ENCODE measurements at places on chromosomes 16 and 17.

- DNase-seq = no peak
Measured at GRCh38 chr16:55571-56136, 2.0 kb downstream of the SNRNP25 start.

- DNase-seq = no peak
Measured at GRCh38 chr16:47979164-47979520, 176.7 kb downstream of the ABCC12 start.

DNA sequence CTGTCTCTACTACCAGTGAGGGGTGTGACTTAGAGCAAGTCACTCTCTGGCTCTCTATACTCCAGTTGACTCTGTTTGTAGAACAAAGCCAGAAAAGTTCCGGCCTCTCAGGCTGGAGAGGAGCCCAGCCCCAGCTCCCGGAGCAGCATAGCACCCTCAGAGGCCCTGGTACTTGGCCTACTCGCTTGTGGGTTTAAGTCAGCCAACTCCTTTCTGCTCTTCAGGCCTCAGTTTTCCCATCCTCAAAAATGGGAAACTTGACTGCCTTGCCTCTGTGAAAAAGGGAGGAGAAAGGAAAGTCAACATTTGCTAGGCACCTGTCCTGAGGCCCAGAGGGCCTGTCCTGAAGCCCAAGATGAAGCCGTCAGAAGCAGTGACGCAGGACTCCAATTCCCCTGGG lies 1.1 kb downstream of the CHST6 start:
- no peak for DNase-seq

DNA sequence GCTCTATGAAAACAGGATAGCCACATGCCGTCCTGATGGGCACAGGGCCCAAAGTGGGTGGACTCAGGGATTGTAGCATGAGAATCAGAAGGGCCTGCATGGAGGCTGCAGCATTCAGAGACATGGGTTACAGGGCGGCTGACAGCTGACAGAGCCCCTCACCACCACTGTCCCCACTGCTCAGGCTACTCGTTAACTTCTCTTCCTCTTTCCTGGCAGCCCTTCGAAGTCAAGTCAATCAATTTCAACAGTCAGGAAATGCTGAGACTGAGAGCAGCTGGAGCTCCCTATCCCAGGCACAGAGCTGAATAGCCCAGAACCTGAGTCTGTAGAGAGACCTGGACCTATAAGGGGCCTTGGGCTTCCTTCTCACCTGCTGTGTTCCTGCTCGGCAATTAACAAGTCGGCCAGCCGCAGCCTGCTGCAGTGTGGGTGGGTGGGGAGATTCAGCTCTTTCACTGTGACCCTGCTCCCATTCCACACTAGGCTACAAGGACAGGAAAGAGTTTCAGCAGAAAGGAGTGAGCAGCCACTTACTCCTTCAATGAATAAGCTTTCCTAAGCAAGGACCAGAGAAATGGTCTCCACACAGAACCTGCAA lies 76.9 kb downstream of the TEX14 start:
- DNase-seq = no peak

DNA sequence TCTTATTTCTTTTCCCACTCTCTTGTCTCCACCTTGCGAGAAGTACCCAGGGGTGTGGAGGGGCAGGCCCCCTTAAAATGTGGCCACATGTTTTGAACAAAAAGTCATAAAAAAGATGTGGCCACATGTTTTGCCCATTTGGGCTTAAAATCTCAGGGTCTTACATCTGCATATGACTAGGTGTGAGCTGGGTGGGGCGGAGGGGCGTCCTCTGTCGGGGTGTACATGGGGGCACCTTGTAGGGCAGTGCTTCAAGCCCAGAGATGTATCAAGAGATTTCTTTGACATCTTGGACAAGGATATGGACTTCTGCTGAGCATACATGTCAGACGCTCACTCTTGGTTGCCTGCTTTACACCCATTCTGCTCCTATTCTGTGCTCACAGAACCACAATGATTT lies 13.0 kb upstream of the SLC47A1 start:
- no peak for DNase-seq

GRCh38 chr16:54140057-54140787 lies 146.4 kb downstream of the IRX3 start:
- no peak for DNase-seq

DNA sequence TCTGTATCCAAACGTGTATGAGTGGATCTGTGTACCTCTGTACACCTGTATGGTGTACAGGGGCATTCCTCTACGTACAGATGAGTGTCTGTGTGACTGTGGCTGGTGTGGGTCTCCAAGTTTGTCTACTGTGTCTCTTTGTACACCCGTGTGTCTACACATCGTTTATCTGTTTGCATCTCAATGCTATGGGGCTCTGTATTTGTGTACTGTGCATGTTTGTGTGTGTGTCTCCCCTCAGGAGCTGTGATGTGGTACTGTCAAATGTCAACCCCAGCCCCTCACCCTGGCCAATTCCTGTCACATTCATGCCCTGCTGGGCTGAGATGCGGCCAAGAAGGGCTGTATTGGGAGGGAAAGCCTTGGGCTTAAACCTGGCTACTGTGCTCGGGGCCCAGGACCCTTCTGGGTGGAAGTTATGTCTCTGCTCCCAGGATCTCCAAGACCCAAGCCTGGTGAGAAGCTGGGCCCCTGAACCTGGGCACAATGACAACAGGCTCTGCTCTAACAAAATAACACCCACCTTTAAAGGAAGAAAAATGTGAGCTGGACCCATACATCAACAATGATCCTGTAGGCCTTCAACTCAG lies 3.5 kb upstream of the NAGS start:
- no peak for DNase-seq

GRCh38 chr17:47797797-47798196 lies 23.8 kb downstream of the OSBPL7 start:
- no peak for DNase-seq

- no peak for DNase-seq
Measured at GRCh38 chr16:50697881-50698767, 4.7 kb downstream of the NOD2 start.

GRCh38 chr16:85134789-85135142 lies 22.5 kb upstream of the CIBAR2 start:
- no peak for DNase-seq

- no peak for DNase-seq
Measured at GRCh38 chr17:14831491-14831890, 433.6 kb downstream of the PMP22 start.

GRCh38 chr17:67855504-67856324 lies 30.4 kb downstream of the BPTF start:
- DNase-seq = no peak

DNA sequence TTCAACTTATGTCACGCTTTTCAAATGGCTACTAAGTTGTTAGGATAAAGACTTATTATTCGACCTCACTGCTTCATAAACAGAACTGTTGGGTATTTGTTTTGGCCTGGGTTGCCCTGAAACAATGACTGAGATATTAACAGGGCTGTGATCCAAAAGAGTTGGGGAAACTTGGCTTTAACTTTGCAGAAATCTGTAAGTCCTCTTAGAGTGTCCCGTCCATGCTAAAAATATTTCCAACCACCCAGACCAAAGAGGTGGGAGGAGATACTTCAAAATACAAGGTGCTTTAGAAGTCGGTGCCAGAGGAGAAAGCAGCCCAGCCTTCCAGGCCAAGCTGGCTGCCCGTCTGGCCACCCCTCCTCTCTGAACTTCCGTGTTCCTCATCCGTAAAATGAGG lies 16.1 kb upstream of the SPATA32 start:
- DNase-seq = no peak

DNA sequence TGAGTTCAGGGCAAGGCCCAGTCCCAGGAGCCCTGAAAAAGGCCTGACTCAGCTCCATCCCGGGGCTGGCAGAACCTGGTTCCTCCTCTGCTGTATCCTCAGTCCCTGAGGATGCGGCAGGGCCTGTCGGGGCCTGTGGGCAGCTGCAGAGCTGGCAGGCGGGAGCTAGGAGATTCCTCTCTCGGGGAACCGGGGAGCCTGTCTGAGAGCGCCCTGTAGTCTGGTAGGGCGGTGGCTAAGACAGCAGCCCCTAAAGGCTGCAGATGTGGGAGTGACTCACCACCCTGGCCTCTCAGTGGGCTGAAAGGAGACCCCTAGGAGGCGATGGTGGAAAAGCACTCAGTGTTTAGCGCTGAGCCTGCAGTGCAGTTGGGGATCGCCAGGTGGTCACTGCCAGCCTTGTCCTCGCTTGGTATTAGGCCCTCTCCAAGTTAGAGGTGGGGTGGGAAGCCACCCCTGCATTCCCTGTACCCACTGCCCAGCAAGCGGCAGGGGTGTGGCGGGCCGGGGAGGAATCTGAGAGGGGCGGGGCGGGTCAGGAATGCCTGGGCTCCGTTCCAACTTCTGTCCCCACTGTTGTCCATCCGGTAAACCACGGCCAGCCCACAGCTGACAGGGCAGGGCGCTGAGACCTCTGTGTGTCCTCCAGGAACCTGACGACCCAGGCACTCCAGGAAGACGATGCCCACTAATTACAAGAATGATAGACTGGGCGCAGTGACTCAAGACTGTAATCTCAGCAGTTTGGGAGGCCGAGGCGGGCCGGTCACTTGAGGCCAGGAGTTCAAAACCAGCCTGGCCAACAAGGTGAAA lies 29.5 kb upstream of the CDH1 start:
- DNase-seq = no peak

DNA sequence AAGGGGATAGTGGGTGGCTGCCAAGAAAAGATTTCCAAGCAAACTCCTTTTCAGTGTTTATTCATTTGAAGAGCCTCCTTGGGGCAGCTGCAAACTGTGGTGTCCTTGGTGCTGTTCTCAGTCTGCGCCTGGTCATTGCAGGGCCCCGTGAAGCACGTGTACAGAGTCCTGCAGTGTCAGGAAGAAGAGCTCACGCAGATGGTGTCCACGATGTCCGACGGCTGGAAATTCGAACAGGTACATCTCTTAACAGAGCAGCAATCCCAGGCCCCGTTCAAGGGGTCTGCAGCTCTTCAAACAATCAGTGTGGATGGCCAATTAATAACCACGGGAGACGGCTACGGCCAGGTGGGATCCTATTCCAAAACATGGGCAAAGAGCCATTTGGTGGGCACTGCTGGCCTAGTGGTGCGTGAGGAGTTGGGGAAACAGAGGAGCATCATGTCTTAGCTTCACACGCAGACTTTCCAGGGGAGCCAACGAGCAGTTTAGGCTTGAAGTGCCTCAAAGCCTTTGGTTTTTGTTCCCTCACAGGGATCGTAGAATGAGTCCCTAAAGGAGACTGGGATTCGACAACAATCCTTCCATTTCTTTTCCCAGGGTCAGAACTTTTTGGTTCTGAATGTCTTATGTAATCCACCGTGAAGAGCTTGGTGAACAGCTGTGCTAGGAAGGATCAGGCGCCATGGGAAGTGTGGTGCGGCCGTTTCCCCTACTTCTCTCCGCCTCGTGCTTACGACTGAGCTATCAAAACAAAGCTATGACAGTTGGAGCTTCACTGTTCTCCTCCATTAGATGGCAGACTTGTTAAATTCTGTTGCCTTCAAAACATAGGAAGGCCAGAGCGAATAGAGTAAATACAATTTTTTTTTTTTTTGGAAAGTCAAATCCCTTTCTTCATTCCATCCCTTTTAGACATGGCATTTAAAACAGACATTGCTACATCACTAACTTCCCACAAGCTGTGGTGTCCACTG lies 12.6 kb downstream of the KCTD2 start:
- DNase-seq = no peak

GRCh38 chr17:14630621-14631020 lies 329.7 kb downstream of the HS3ST3B1 start:
- no peak for DNase-seq

GRCh38 chr16:86298758-86299134 lies 211.6 kb upstream of the FOXF1 start:
- DNase-seq = no peak

GRCh38 chr16:3004319-3004718 lies 8.4 kb upstream of the CLDN9 start:
- DNase-seq = no peak

DNA sequence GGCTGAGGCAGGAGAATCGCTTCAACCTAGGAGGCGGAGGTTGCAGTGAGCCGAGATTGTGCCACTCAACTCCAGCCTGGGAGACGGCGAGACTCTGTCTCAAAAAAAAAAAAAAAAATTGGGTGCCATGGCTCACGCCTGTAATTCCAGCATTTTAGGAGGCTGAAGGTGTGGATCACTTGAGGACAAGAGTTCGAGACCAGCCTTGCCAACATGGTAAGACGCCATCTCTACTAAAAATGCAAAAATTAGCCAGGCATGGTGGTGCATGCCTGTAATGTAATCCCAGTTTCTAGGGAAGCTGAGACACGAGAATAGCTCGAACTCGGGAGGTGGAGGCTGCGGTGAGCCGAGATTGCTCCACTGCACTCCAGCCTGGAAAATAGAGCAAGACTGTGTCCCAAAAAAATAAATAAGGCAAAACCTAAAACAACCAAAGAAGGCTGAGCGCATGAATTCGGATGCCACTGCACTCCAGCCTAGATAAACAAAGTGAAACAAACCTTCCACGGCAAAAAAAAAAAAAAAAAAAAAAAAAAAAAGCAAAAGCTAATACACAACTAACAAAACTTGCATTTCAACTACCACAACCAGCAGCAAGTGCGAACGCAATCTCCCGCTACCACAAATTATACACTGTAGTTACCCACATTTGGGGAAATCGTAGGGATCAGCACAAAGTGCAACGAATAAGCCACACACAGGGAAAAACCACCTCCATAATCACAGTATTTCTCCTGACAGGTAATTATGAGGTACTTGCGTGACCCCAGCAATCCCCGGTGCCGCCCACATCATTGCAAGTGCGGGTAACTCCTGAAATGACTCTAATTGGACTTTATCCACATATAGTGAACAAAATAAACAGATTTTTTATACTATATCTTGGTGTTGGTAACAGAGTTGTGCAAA lies 25.6 kb downstream of the TEX14 start:
- no peak for DNase-seq

DNA sequence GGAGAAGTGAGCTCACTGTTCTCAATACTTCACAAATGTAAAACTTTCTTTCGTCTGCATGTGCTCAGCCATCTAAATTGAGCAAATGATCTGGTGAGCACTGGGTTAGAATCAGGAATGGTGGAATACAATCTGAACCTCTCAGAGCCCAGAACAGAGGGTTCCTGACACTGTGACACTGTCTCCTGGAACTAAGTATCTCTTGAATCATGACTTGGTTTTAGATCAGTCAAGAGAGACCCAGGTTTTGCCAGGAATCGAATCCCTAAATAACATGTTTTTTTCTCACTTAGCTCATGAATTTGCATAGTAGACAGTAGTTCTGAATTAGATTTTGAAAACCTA lies 49.3 kb downstream of the SF3B3 start:
- DNase-seq = no peak

DNA sequence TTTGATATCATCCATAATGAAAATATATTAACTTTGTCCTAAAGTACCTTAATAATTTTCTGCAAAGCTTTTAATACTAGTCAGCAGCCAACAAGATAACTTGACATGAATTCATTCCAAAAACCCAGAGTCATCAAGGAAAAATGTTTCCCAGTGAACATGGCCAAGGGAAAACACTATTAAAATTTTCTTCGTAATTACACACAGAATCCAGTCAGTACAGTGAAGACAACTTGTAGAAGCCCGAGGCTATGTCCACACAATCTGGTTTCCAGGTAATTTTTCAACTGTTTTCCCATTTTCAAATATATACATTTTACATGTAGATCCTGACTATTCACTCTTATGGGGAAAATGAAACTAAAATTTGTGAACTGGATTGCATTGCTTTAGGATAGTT lies 600.9 kb downstream of the CDH8 start:
- no peak for DNase-seq

Data from naive thymus-derived CD8-positive, alpha-beta T cell (primary cell).